ENCODE measurements at places on chromosomes 3 and 15. TPM values are rescaled to one million over a fixed set of nuclear protein-coding genes. Genes with fewer than 3 reads are reported as not detected.

The USP50 gene
- total RNA-seq: not detected

DNA sequence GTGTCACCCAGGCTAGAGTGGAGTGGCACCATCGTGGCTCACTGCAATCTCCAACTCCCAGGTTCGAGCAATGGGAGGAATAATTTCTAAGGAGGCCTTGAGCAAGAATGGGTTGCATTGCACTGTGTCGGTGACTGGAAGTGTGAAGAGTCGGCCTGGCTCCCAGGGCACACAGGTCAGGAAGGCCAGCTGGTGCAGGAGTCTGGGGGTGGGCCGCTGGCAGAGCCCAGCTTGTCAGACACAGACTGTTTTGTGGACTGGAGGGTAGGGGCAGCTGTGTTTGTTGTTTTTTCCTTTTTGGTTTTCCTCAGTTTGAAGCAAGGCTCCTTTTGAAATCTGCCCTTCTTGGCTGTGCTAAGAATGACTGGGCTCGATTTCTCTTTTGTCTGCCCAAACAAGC, 66.2 kb downstream of the ITGA11 start:
- no peak overlapping the region for H3K4me3 ChIP-seq
- H3K27me3 ChIP-seq: no peaks in the 10 kb centered on the region
- no peak overlapping the region for H3K27ac ChIP-seq
- H3K36me3 ChIP-seq: no peaks in the 10 kb centered on the region
- DNase-seq: no peak
- H3K4me1 ChIP-seq: no peaks in the 10 kb centered on the region

GRCh38 chr3:56409790-56410189, 58.5 kb downstream of the ERC2 start:
- no peak overlapping the region for H3K27ac ChIP-seq
- no peaks in the 10 kb centered on the region for H3K27me3 ChIP-seq
- H3K4me3 ChIP-seq: no peak overlapping the region
- DNase-seq: no peak
- H3K36me3 ChIP-seq: no peaks in the 10 kb centered on the region
- peaks cover 6% of the 10 kb centered on the region for H3K4me1 ChIP-seq

DNA sequence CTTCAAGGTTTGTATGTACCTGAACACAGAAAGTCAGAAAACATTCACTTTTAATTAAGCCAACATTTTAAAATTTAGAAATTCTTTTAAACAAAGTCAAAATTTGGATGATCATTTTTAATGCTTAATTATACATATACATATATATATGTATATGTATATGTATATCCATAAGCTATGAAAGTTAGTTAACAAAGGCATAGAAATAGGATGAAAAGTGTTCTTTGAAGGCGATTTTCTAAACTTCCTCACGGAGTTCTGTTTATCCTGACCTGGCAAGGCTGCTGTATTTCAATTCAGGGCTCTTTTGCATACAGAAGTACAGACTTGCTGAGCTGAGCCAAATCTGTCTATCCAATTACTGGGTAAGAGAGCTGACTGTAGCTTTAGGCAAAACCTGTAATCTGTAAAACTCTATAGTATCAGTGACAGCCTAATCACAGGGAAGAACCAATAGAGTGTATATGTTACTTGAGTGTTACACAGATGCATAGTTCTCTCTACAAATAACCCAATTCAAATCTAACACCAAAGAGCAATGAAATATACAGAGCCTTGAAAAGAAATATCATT, 32.1 kb upstream of the THRB start:
- no peak overlapping the region for H3K27ac ChIP-seq
- DNase-seq: no peak
- peaks cover 11% of the 10 kb centered on the region for H3K27me3 ChIP-seq
- H3K4me1 ChIP-seq: no peaks in the 10 kb centered on the region
- H3K4me3 ChIP-seq: no peak overlapping the region
- H3K36me3 ChIP-seq: no peaks in the 10 kb centered on the region

The TGM4 gene
- not detected for total RNA-seq

The SAMD7 gene
- total RNA-seq: not detected

DNA sequence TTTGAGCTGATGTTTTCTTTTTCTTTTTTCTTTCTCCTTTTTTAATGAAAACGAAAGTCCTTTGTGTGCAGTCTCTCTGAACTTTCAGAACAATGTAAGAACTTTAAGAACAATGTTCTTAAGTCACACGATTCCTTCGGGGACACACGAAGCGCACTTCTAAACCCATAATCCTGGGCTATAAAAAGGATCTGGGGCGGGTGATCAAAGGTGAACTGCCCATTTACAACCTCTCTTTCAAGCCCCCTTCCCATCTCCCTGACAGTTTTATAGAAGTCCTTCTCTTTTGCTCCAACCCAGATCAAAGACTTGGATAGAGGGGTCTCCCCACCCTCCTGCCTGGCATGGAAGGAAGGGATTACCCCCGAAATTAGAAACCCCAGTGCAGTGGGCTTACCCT, 126.8 kb downstream of the BDH1 start:
- no peaks in the 10 kb centered on the region for H3K27me3 ChIP-seq
- DNase-seq: no peak
- H3K4me1 ChIP-seq: no peaks in the 10 kb centered on the region
- no peaks in the 10 kb centered on the region for H3K36me3 ChIP-seq
- no peak overlapping the region for H3K27ac ChIP-seq
